ENCODE measurements at places on chromosomes 6 and 20.

DNA sequence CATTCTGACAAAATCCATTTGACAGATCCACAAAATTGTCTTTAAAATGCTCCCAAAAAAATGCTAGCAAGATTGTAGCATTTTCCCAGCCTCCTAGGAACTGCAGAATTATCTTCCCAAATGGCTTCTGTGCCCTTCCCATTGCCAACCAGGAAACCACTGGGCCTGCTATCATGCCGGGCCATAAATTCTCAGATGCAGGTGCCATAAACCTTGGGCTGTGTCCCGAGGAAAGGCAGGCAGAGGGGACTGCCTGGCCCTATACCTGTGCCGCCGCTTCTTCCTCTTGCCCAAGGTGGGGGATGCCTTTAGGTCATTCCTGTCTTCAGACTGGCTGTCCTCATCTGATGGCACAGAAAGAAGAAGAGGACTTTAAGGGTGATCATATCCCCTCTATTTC lies 2.8 kb downstream of the VSX1 start:
- DNase-seq, result no peak

DNA sequence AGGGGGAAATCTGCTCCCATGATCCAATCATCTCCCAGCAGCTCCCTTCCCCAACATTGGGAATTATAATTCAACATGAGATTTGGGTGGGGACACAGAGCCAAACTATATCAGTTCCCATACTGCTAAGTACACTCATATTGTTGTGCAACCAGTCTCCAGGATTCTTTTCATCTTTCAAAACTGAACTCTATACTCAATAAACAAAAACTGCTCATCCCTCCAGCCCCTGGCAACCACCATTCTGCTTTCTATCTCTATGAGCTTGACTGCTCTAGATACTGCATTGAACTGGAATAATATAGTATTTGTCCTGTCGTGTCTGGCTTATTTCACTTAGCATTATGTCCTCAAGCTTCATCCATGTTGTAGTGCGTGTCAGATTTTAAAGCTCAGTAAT lies 42.9 kb downstream of the STX11 start:
- DNase-seq, result no peak

GRCh38 chr6:143058987-143059386 lies 1.7 kb upstream of the AIG1 start:
- DNase-seq, result peak; percentile 8

- no peak for DNase-seq
Observed at GRCh38 chr6:122804962-122805485, 16.0 kb downstream of the SMPDL3A start.

DNA sequence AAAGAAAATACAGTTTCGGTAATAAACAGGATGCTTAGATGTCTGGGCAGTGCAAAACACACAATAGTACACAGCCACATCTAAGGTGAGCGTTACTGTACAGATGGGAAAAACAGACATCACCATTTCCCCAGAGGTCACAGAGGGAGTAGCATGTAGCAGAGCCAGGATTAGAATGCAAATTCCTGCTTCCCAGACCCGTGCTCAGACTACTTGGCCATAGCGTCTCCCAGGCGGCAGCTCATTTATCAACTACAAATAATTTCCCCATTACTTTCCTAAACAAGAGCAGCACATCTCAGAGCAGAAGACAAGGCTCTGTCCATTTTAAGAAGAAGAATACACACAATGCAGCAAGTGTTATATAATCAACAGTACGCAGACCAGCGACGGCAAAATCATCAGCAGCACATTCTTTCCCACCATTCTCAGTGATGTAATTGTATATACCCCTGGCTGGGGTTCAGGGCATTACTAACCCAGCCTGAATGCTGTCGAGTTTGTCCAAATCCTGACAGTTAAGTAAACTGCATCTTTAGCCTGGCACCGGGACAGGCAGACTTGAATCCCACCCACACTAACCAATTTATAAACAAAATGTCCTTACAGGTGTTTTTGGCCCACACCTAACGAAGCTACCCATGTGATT lies 61.9 kb downstream of the CNKSR3 start:
- peak; percentile 39 for DNase-seq

DNA sequence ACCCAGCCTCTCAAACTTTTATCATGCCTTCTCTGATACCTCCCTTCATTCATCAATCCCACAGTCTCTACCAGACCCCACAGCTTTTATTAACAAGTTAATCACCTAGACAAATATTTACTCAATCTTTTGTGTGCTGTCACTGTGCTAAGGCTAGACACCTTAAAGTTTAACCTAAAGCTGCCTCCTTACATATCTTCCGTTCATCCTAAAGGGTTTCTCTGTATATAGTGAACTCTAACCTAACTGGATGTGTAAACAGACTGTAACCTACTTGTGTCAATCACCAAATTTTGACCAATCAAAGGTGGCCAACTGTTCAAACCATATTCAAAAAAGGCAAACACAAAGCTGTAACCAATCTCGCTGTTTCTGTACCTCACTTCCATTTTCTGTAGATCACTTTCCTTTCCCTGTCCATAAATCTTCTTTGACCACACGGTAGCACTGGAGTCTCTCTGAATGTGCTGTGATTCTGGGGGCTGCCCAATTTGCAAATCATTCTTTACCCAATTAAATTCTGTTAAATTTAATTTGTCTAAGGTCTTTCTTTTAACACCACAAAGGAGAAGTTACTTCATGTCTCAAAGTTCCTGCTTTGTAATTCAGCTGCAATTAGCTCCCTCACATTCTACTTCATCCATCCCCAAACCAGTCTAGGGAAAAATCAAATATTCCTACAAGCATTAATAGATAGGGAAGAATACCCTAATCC lies 72.5 kb downstream of the ARHGAP18 start:
- DNase-seq, result no peak

GRCh38 chr6:157768863-157769551 lies 54.0 kb upstream of the SNX9 start:
- DNase-seq, result no peak

DNA sequence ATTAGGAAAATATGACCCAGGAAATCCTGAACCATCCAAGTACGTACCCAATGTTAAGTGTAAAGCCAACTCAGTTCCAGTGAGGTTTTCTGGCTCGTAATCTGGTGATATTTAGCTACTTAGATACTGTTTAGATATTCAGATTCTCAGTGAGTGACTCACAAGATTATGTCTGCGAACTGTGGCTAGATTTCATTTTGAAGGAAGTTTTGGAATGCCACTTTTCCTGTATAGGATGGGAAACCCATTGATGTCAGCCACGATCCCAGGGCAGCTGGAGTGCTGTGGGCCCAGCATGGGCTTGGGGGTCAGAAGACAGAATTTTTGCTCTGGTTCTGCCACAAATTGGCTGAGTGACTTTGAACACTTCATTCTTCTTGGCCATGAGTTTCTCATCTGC lies 76.3 kb downstream of the TMEM170B start:
- DNase-seq, result no peak

GRCh38 chr20:22070610-22071058 lies 365.2 kb downstream of the PAX1 start:
- no peak for DNase-seq

DNA sequence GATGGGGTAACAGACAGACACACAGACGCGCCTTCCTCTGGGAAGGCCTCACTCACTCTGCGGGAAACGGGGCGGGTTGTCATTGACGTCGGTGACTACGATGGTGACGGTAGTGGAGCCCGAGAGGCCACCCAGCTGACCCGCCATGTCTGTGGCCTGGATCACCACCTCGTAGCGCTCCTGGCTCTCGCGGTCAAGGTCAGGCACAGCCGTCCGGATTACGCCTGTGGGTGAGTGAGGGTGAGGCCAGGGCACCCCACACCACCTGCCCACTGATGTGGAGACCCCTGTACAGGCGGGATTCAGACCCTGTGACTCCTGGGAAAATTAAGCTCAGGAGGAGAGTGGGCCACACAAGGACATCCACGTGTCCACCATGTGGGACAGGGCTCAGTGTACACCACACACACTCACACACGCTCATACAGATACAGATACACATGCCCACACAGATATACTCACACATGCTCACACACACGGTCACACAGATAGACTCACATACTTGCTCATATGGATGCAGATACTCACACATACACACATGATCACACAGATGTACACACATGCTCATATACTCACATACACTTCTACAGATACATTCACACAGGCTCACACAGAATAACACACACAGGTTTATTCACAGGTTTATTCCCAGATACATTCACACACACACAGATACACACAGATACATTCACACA lies 91.4 kb downstream of the CDH22 start:
- no peak for DNase-seq

GRCh38 chr20:44211177-44212039 lies 837 bp upstream of the OSER1 start:
- DNase-seq, result peak; percentile 70

- DNase-seq, result no peak
Observed at GRCh38 chr6:72748759-72749158, 126.9 kb downstream of the KCNQ5 start.

GRCh38 chr20:55792049-55792448 lies 213.3 kb downstream of the CBLN4 start:
- no peak for DNase-seq

DNA sequence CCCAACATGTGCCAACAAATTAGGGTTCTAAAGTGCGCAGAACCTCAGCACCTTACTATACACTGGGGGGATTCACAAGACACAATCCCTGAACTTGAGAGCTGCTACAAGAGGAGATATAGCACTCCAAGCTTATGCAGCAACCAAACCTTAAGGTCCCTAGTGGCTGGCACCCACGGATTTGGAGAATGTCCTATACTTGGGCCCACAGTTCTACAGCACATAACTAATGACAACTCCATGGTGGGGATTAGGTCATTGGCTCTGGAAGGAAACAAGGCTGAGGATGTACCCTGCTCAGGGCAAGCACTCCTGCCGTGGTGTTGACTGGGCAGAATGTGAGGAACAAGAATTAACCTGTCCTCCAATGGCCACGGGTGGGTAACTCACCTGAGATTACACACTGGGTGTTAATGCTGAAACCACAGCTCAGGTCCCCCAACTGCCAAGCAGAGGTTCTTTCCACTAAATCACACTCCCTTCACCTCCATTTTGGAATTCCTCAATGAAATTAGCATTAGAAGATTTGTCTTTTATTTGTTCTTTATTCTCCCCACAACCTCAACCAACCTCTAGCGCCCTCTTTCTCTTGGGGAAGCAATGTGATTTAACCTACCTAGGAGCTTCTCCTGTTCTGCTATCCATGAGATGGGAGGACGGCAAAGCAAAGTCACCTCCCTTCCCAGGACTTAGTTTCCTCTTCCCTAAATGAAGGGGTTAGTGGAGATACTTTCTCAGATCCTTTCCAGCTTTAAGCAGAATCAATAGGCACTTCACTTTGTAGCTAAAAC lies 32.0 kb downstream of the TRERF1 start:
- no peak for DNase-seq

GRCh38 chr6:148885136-148885865 lies 138.5 kb downstream of the UST start:
- DNase-seq, result no peak

- no peak for DNase-seq
Observed at GRCh38 chr6:150029276-150029675, 3.9 kb upstream of the RAET1L start.

GRCh38 chr6:90694802-90695201 lies 107.9 kb upstream of the MAP3K7 start:
- DNase-seq, result no peak

DNA sequence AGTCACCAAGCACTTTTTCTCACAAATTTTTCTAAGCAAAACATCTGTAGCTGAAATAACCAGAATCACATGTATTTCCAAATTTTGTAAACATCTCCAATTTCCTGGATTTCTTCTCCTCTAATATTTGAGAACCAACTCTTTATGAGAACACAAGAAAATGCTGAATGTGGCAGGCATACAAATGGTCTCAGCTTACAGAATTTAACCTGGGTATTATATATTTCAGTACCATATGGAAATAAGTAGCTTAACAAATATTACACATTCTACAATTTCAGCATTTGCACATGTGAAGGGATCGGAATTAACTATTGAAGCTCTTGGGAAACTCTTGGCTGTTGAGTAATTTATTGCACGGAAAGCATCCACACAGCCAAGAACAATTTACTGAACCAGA lies 92.5 kb downstream of the TBXT start:
- no peak for DNase-seq

DNA sequence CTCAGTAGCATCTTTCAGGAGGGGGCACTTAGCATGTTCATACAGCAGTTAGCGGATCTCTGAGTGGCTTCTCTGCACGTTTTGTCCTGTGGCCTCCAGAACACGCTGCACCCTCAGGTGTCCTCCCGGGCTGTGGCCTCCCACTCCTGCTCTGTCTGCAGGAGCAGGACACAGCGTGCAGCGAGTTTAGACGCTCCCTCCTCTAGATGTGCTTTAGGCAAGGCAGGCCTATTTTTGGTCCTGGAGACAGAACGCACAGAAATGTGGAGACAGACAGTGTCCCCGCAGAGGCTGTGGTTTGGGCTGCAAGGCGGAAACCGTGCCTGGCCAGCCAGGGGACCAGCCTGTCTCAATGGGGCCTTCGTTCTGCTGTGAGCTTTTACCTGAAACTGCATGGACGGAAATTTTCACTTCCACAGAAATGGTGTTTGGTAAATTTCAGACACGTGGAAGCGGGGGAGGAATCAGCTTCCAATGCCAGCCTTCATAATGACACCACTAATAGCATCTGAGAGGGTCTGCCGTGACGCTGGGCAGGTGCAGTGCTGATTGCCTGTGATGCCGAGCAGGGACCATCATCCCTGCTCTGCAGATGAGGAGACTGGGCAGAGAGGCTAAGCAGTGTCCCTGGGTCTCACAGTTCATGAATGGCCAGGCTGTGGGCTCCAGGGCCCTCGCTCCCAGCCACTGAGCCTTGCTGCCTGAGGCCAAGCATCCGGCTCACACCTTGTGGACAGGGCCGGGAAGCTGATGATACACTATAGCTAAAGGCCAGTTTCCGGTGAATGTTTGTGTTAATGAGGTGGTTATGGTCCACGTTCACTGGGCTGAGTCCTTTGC lies 120.9 kb downstream of the SYCP2 start:
- peak; percentile 35 for DNase-seq

DNA sequence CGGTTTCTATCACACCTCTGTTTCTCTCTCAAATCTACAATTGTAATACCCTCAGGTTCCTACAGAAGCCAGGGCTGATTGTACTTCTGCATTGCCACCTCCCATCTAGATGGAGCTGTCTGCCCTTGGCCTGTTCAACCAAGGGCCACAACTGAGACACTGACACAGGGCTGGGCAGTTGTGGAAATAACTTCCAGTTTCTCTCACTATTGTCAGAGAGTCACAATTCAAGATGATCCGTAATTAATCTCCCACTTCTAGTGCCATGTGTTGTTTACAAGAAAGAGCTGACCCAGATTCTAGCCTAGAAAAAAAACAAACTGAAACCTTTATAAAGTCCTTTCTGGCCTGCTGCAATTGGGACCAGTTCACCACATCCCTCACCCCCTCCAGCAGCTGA lies 22.2 kb downstream of the RCAN2 start:
- DNase-seq, result no peak

DNA sequence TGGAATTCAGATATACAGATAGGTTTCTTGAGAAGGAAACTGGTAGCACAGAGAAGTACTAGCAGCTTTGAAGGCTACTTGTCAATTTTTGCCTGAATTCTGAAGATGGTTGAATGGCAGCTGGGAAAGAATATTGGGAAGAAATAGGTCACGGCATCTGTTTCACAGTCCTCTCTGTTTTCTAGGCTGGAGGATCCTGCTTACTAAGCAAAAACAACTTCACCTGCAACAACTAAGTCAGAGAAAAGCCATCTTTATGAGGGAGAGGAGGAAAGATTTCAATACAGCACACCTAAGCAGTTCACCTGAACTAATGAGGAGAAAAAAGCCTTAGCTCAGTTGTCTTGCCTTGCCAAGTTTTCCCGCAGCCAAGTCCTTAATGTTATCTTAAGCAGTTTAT lies 975.5 kb upstream of the EPHA7 start:
- no peak for DNase-seq

GRCh38 chr20:58649288-58650180 lies 1.5 kb upstream of the STX16 start:
- DNase-seq, result no peak
